ENCODE measurements at places on chromosomes 1 and 21.

- DNase-seq: no peak
These were observed 42.8 kb downstream of the CNN3 start for GRCh38 chr1:94884106-94884505.

DNA sequence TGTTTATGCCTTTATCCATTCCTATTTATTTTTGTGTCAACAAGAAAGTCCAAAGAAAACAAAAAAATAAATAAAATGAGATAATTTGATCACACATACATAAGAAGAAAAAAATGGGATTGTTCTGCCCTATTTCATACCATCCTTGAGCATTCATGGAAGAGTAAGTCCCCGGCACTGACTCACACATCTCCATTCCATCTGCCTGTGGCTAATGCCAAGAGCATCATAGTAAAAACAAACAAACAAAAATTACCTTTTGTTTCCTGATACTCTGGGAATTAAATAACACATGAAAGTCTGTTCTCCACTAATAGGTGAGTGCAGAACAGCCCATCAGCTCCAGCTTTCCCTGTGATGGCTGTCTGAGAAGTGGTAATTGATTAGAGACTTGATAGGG is 48.1 kb upstream of the BACE2 start:
- no peak for DNase-seq

GRCh38 chr1:101918277-101918676 is 78.4 kb downstream of the OLFM3 start:
- DNase-seq: no peak

DNA sequence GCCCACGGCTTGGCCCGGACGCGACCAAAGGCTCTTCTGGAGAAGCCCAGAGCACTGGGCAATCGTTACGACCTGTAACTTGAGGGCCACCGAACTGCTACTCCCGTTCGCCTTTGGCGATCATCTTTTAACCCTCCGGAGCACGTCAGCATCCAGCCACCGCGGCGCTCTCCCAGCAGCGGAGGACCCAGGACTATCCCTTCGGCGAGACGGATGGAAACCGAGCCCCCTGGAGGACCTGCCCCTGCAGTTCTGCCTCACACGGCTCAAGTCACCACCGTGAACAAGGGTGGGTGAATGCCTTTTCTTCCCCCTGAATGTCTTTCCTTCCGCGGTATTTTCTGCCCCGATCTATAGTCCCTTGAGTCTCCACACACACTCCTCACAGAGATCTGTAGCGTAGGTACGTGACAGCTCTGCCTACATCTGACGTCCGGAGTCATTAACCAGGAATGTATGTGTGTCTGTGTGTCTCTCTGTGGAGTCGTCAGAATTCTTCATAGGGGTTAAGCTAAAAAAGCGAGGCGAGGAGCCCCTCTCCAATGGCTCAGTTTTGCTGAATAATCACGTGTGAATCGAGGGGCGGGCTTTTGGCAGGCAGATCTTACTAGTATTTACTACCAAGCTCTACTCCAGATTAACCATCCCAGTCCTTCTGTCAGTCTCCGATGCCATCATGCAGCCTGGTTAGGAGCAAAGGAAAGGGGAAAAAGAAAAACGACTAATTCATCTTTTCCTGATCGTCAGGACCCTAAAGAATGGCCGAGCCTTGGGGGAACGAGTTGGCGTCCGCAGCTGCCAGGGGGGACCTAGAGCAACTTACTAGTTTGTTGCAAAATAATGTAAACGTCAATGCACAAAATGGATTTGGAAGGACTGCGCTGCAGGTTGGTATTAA is at the start of gene CDKN2C:
CDKN2C (plus strand) TSS at position 635 of the 898 bp plus-strand sequence; CDS start at position 759, 124 bp downstream.
- DNase-seq: peak; percentile 81

DNA sequence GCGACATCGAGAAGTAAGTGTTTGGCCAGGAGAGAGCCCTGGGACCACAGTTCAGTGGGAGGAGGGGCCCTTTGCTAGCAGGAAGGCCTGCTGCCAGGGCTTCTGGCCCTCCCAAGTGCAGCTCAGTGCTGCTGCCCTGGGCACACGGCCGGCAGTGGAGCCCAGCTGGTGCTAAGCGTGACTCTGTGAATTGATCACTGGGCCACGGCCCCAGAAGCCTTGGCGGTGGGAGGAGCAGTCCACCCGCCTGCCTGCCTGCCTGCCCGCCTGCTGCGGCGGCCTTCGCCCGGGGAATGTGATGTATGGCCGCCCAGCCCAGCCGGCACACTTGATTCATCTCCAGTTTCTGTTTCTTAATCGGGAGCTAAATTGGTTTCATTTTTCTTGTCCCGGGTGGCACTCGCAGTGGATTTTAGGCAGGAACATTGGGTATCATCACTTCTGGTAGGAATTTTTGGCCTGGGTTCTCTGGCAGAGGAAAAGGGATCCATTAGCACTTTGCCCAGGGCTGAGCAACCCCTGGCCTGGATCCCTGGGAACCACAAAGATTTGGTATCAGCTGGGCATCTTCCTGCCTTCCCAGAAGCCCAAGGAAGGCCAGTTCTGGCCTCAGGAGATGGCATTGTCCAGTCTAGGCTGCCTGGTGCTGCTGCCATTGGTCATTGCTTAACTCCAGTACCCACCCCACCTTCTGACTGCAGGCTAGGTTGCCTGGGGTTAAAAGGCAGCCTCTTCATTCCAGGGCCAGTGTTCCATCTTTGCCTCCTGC is 28.6 kb downstream of the TMEM53 start:
- no peak for DNase-seq

DNA sequence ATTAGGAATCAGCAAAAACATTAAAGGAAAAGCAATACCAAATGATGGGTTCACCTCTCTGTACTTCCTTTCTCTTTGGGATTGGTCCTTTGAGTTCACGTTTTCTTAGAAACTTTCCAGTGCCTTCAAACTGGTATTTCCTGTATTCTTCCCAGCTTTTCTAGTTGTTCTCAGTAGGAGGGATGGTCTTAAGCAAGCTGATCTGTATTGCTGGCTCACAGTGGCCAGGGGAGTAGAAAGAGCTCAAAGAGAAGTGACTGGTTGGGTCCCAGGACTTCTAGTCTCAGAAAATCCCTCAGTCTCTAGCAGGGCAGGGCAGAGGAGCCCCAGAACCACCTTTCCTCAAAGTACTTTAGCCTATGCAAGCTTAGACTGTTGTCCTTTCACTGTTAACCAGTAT is 10.1 kb upstream of the USP24 start:
- no peak for DNase-seq

DNA sequence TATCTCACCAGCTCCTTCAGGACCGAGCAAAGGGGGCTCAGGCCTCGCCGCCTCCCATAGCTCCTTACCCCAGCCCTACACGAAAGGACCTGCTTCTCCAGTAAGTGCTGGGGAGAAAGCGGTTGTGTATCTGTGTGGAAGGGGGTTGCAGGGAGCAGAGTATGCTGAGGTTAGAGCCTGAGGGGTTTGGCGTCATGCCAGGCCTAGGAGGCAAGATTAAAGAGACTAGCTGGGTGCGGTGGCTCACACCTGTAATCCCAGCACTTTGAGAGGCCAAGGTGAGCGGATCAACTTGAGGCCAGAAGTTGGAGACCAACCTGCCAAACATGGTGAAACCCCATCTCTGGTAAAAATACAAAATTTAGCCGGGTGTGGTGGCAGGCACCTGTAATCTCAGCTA is 14.1 kb upstream of the RASSF5 start:
- DNase-seq: no peak

DNA sequence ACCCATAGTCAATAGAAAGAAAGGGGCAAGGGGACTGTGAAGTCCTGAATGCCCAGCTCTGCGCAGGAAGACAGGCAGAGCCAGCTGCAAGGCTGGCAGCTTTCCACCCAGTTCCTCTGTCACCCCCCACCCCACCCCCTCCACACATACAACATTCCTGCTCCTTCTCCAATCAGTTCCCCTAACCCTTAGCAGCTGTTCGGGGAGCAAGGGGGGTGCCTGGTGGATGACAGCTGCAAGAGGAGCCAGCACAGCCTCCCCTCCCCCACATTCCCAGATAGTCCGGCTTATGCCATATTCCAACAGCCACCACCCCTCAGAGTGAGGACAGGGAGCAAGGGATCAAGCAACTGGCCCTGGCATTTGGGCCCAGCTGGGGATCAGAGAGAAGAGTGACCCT is 9.7 kb downstream of the ARHGEF2 start:
- DNase-seq: no peak

DNA sequence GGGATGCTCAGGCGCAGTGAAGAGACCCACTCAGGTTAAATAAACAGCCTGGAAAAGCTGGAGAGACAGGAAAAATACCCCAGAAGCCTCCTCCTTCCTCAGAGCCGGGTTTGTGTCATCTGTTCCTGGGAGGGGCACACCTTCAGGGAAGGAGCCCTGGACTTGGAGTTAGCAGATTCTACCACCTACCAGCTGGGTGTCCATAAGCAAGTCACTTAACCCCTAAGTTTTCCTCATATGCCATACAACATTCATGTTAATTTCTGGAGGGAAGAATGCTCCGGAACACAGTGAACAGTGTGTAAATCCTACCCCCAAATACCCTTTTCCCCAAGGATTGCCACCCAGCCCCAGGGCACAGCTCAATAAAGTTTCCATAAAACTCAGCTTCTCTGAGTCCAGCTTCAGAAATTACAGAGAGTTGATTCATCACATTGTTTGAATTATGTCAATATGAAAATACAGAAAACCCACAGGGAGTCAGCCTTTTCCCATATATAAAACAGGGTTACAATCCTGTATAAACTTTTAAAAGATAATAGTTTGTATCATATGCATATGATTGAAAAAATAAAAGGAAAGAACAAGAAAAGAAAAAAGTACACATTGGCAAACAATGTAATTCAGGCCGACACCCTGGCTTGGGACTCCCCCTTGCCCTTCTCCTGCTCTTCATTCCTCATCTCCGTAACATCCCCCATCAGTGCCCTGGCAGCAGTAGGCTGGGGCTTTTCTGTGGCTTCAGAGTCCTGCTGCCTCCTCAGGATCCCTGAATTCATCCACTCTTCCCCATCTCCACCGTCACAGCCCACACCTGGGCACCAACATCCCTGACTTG is 291.8 kb upstream of the USP24 start:
- DNase-seq: no peak

DNA sequence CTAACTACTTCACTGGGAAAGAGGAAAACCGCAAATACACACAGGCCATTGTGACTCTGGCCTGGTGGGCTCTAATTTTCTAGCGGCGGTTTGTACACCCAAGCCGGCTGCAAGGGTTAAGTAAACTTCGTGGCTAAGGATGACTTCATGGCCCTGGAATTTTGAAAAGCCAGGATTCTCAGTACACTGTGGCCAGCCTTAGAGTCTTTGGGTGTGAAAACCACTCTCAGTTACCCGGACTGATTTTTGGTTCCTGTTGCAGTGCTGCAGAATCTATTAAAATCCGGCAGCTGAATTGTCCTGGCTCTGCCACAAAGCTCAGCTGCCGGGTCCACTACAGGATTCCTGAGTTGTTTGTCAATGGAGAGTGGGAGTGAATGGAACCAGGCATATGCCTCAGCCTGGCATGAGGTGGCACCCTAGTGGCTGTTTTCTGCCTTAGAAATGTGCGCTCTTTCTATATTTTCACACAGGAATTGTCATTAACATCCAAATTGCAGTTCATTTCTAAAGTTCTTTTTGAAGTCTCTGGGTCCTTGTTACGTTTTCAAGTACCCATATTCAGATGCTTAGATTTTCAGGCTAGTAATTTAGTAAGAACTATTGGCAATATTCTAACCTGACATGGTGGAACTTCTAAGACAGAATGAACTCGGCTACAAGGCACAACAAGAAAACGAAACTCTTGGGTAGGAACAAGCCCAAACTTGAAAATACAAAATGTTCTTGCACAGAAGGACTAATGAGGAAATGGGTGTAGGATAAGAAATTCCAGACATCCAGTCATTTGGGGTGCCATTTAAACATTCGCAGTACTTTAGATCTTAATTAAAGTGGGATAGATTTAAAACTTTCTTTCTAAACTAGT is 255.9 kb downstream of the NFIA start:
- DNase-seq: peak; percentile 88

GRCh38 chr1:108043707-108044106 is 78.7 kb upstream of the VAV3 start:
- no peak for DNase-seq

DNA sequence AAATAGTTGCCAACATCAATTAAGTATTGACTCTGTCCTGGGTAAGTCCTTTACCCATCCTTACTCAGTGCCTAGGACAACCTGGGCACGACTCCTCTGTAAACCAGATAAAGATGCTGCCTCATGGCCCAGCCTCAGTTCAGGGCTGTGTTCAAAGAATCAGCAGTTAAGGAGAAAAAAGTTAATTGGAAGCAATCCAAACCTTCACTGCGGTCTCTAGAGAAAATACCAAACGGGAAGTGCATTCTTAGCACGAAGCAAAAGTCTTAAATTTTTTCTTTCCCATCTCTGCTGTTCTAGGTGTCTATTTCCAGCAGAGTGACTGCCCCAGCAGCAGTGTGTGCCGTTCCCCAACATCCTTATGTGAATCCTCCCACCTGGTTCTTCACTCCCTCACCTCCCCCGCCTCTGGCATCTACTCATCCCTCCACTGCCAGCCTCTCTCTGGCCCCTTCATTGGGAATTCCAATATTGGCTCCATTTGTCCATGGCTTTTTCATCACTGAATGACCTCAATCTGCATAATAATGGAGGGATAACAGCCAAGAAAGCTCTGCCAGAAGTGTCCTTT is 23.2 kb downstream of the KANK4 start:
- DNase-seq: no peak

GRCh38 chr1:174301295-174302077 is 142.2 kb downstream of the RABGAP1L start:
- no peak for DNase-seq

- DNase-seq: no peak
These were observed 49.3 kb downstream of the IVNS1ABP start for GRCh38 chr1:185267701-185268100.

DNA sequence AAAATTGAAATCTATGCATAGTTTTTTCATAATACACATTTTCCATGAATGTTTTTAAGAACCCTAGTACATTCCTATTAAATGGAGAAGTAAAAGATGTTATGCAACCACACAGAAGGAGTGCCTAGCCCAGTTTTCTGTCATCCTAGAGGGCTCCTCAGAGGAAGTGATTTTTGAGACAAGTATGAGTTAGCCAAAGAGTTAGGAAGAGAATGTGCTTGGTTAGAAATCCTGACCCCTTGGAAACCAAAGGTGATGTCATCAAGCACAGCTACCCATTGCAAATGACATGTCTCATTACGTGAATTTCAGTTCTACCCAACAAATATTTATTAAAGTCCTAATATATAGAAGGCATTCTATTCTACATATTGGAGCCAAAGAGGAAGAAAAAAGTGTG is 88.9 kb upstream of the TNFSF4 start:
- DNase-seq: no peak

- no peak for DNase-seq
These were observed 47.2 kb downstream of the CAPN9 start for GRCh38 chr1:230794431-230794830.

DNA sequence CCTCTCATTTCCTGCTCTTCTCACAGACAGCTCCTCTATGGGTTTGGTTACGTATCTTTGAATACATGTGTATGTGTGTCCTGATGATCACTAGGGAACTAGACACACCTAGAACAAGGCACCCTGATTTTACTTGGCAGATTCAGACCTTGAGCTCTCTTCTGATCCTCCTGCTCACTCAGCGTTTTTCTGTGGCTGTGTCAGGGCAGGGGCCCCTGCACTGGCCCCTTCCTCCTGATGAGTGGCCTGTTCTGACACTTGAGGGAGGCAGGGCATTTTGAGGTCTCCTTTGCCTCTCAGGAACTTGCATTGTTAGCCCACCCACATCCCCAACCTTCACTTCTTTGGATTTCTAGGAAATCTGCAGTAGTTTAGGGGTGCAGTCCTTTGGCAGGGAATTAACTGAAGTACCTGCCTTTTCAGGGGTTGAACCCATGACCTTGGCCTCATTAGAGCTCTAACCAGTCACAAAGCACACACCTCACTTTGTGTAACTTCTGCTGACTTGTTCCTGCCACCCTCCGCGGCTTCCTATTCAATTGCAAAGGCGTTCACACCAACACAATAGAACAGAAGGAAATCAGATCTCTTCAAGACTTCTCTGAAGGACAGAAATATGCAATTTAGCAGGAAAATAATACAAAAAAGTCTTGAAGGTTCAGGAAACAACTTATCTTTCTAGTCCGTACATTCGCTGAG is 8.8 kb downstream of the SMYD2 start:
- no peak for DNase-seq
